Effector memory CD4-positive, alpha-beta T cell (primary cell): ENCODE measurements at places on chromosomes 2 and 18.

DNA sequence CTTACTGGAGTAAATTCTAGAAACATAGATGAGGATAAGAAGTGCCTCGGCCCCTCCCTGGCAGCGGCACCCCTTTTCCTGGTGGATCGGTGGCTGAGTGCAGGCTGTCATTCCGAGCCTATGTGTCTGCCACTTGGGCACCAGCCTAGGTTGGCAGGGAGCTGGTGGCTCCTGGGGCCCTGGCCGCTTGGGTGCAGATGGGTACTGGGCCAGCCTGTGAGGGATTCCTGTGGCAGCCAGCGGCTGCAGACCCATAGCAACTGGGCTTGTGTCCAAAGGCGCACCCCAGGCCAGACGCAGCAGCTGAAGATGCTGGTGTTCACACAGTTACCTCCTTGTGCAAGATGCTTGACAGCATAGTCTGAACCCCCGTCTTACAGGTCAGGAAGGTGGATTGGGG is 2.8 kb downstream of the SNORC start:
- no peak for DNase-seq

GRCh38 chr18:58983260-58984155 is 118.8 kb downstream of the ZNF532 start:
- no peak for DNase-seq

GRCh38 chr2:195612611-195613495 is 44.2 kb upstream of the SLC39A10 start:
- DNase-seq: no peak

DNA sequence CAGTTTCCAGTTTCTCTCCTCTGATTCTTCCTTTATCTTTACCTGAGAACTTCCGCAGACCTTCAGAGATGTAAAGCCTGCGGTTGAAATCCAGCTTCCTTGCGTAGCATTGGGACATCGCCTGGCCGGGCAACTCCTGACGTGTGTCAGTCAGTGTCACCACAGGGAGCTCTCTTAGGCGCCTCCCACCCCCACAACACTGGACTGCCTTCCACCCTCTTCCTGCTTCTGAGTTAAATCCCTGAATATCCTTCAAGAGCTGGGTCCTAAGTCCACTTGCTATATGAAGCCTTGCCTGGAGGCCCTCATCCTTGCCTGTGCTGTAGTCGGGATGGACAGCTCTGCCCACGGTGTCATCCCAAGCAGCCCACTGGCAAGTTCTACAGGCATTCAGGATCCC is 179.4 kb downstream of the SEPTIN10 start:
- no peak for DNase-seq

GRCh38 chr2:90207454-90208058 is 1516.1 kb downstream of the RPIA start:
- DNase-seq: no peak

DNA sequence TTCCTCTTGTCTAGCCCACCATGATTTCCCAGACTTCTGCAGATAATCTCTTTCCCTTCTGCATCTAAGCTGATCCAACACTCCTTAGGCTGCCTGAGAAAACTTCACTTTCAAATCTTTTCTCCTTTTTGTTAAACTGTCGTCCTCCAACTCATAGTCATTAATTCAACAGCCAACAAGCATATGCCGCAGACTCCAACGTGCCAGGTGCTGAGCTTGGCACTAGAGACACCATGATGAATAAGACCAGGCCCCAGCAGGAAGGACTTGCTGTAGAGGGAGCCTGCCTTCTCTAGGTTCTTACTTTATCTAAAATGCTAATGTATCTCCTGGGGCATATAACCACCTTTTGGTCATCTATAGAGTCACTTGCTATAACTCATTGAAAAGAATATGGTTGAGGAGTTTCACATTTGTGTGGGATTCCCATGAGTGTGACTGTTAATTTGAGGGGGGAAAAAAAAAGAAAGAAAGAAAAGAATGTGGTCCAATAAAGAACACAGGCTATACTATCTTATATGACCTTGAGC is 51.0 kb downstream of the ANKRD44 start:
- no peak for DNase-seq

DNA sequence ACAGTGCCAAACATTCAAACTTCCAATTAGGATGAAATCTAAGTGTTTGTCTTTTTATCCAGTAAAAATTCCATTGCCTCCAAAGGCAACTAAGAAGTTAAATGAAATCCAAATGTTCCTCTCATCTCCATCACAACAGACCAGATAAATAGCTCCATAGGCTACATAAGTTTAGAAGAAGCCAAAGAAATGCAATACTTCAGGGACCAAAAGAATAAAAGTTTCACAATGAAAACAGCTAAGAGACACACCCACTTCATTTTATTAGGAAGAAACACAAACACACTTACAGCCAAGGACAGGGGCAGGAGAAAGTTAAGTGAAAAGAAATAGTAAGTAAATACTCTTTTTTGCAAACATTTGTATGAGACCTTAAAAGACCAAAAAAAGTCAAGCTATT is 88.5 kb upstream of the CCDC150 start:
- no peak for DNase-seq

- no peak for DNase-seq
These were observed 194.0 kb downstream of the LNPK start for GRCh38 chr2:175808078-175808477.

DNA sequence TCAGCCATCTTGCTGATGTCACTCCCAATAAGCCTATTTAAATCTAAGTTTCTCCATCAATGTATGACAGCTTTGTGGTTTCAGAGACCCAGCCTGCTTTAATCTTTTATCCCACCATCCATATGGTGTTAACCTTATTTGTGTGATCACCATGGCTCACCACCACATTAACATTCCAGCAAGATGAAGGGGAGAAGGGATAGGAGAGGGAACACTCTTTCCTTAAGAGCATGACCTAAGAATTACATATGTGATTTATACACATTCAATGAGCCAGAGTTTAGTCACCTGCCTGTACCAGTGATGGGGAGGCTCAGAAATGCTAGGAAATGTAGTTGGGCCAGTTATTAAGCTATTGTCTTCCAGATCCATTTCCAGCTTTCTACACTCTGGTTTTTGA is 44.5 kb upstream of the CHN1 start:
- DNase-seq: no peak

GRCh38 chr18:11308499-11308898 is 159.1 kb upstream of the PIEZO2 start:
- no peak for DNase-seq

GRCh38 chr18:59488899-59489298 is 129.8 kb upstream of the LMAN1 start:
- no peak for DNase-seq

DNA sequence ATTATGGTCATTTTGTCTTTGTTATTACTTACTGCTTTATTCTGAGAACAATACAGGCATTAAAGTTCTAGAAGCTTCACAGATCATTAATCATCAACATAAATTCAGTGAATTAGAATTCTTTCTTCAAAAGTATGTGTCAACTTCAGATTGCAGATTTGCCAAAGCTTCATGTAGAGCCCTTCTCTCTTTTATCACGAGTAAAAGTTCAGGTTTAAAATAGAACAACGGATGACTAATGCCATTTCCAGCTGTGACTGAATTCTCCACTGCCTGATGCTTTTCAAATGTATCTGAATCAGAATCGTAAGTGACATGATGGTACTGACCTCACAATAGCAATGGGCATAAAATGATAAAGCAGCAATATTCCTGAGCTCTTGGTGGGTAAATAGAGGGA is 116.0 kb downstream of the ABCA12 start:
- DNase-seq: no peak

DNA sequence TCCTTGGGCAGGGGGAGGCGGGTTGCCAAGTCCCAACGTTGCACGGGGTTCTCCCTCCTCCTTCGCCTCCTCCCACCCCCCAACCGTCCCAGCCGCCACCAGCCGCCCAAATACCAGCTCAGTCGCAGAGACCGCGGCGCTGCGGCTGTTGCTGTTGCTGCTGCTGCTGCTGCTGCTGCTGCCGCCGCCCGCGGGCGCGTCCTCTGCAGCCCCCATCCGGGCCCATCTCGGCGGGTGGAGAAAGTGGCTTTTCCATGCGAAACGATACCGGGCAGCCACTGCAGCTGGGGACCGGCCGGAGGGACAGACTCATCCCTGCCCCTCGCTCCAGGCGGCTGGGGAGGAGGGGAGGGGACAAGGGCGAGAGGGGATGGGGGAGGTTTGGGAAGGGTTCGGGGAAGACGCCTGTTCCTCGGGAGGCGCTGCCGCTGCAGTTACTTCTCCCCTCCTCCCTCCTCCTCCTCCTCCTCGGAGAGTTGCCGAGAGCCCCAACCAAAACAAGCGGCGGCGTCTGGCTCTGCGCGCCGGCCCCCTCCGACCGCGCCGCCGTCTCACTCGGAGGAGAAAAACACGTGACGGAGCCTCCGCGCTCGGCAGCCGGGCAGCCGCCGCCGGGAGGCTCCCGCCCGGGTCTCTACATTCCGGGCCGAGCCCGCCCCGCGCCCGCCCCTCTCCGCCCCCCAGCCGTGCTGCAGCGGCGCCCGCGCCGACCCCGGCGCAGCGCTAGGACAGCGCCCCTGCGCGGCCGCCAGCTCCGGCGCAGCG is at the start of gene IRS1:
Gene IRS1 (minus strand): TSS at position 610 of the 765 bp plus-strand sequence. CDS start 1,082 bp downstream, outside the sequence.
- peak; percentile 39 for DNase-seq

- no peak for DNase-seq
These were observed 7.1 kb upstream of the CYS1 start for GRCh38 chr2:10087360-10087759.

DNA sequence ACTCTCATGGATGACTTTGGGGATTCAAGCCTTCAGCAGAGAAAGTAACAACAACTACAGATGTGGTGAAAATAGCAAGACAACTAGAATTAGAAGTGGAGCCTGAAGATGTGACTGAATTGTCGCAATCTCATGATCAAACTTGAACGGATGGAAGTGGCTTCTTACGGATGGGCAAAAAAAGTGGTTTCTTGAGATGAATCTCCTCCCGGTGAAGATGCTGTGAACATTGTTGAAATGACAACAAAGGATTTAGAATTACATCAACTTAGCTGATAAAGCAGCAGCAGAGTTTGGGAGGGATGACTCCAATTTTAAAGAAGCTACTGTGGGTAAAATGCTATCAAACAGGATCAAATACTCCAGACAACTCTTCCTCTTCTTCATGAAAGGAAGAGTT is 43.1 kb downstream of the AAK1 start:
- DNase-seq: no peak

DNA sequence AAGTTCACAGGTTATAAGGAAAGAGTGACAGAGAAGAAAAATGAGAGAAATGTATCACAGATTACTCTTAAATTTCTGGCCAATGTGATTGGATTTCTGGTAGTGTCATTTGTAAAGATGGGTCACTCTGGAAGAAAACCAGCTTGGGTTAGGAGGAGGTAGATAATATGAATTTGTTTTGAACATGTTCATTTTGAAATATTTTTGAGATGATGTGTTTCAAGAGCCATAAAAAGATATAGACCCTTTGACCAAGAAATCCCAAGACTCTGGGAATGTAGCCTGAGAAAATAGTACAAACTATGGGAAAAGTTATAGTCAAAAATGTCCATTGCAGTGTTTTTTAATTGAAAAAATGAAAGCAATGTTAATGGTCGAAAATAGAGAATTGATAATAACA is 70.7 kb downstream of the CALCRL start:
- no peak for DNase-seq

DNA sequence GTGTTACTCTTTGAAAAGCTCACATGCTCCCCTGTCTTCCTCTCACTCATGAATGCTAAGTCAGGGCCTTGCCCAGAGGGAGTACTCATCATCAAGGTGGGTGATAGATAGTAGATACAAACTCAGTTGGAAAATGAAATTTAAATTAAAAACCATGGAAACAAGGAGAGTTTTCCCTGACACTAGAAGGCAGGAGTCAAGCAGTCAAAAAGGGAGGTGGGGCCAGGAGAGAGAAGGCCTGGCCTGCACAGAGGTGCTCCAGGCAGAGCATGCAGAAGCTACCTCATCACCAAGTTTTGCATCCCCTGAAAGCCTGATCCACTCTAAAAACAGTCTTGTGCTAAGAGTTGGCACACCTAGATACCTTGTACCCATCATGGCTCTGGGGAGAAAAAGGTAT is 143.7 kb downstream of the MYO5B start:
- DNase-seq: no peak

- DNase-seq: no peak
These were observed 7.3 kb upstream of the CNDP2 start for GRCh38 chr18:74488864-74489263.

GRCh38 chr2:54677476-54678265 is 45.8 kb upstream of the EML6 start:
- no peak for DNase-seq

DNA sequence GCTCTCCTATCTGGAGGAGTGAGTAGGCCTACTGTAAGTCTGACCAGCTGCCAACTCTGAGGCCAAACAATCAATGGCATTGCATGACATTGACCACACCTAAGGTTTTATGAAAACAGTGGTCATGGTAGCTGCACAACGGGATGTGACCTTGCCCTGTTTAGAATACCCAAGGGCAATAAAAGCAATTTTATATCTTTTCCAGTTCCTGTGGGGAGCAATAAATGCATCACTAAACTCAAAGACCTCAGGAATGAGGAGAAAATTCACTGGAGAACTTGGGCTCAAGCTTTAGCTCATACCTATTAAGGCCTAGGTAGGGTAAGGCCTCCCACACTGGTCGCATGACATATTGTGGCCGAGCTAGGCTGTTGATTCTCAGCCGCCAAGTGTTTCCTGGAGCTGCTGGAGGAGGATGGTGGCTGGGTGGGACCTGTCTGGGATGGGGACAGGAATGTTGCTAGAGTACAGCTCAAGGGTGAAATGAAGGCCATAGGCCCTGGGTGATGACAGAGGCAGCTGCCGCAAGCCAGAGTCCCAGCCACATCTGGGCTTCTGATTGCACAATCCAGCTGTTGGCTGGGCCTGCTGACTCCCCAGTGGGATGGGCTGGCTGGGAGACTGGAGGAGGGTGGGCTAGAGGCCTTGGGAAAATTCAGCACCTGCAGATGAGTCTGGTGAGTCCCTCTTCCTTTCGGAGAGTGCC is 313.7 kb downstream of the CYP26B1 start:
- no peak for DNase-seq

DNA sequence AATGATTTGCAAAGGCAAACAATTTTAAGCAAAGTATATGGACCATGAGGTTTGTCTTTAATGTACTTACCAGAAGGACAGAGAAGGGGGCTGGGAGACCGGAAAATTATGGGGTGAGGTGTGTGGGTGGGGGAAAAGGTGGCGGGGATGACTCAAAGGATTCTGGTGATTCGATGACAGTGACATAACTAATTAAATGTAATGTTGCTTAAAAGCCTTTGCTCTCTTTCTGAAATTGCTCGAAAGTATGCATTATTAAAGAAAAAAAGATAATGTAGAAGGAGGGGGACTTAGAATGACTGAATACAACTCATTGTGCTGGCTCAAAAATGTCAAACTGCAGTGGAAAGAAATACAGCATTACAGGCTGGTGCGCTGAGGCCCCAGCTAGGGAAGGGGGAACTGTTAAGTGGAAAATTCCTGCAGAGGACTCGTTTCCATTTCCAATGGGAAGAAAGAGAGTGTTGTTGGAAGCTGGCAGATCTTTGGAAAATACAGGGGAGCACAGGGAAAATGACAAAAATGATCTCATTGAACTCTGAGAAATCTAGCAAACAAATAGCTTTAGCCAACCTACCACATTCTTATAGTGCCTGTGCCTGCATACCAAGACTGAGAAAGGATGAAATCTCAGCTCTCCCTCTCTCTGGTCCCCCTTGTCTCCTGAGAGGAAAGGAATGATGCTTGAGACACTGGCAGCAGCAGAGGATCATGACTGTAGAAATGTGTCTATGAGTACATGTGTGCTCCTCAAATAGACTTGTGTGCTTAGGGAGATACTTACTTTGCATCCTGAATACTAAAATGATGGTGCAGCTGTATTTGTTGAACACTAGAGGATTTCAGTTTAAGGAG is 632.4 kb downstream of the NYAP2 start:
- no peak for DNase-seq

- no peak for DNase-seq
These were observed 3.8 kb downstream of the POMC start for GRCh38 chr2:25164561-25164960.
